Fibroblast of gingiva (primary cell): ENCODE measurements at places on chromosomes 4 and X.

GRCh38 chrX:118807151-118808017 is 16.2 kb upstream of the ZCCHC12 start:
- DNase-seq: peak; percentile 27

- DNase-seq: no peak
These were observed 213.3 kb downstream of the GLUD2 start for GRCh38 chrX:121260596-121261240.

- peak; percentile 58 for DNase-seq
These were observed 744.5 kb upstream of the FAM241A start for GRCh38 chr4:111400741-111401140.

GRCh38 chrX:10117864-10118377 is 38.9 kb upstream of the CLCN4 start:
- no peak for DNase-seq

DNA sequence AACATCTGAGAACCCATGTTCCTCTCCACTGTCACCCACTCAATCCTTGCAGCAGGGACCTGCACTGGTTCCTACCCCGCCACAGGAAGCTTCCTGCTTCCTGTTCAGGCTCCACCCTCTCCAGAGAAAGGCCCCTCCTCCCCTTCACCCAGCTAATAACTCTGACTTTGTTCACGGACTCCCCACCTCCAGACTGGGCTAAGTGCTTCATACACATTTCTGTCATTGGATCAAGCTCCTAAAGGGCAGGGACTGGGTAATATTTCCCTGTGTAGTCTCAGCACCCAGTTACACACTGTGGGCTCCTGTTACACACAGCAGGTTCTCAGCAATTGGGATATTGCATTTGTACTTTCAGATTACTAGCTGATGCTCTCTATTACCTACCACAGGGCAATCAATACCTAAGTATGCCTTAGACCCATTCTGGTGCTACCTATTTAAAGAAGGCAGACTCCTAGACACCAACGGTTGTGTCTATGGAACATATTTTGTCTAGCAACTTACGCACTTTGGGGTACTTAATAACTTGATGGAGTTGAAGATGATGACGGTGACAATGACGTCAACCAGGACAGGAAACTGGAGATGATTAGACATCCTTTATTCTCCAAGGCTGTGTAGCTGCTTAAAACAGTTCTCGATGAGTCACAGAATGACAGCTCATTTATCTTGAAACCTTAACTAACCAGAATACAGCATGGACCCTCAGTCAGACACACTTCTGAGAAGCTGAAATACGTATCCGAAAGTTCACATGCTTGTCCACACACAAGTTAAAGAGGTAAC is 58.1 kb downstream of the MAML3 start:
- peak; percentile 63 for DNase-seq

DNA sequence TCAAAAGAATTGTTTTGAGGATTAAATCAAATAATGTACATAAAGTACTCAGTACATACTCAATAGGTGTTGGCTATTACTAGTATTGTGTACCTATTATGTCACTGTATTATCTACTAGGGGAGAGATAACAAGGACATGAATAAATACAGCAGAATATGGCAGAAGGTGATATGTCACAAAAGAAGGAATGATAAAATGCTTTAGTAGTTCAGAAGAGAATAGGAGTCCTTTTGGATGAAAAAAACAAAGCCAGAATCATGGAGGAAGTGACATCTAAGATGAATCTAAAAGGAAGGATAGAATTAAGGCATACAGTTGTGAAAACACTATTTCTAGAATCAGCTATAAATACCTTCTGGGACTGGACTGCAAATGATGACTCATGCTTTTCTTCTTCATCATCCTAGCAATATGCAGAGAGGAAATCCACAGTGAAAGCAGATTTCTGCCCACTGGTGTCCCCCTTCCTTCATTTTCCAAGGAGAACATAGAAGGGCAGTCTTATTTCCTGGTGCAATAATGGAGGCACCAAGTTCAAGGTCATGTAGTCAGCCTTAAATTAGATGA is 98.7 kb downstream of the GLUD2 start:
- DNase-seq: peak; percentile 10

GRCh38 chr4:72376901-72377300 is 192.1 kb downstream of the ADAMTS3 start:
- DNase-seq: peak; percentile 54

DNA sequence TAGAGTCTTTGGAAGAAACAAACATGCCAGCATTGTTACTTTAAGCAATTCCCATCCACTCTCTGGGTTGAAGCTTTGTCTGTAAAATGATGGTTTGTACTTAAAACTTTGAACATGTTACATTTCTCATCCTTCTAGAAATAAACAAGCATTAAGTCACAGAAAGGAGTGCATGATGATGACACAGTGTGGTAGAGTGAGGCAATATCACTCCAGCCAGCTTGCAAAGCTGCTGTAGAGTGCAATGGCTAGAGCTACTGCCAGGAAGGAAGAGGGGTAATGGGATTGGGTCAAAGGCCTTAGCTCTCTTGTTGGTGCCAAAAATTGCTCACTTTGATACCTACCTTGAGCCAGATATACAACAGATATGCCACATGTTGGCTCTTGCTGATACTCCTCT is 12.3 kb upstream of the ENOX2 start:
- peak; percentile 34 for DNase-seq

DNA sequence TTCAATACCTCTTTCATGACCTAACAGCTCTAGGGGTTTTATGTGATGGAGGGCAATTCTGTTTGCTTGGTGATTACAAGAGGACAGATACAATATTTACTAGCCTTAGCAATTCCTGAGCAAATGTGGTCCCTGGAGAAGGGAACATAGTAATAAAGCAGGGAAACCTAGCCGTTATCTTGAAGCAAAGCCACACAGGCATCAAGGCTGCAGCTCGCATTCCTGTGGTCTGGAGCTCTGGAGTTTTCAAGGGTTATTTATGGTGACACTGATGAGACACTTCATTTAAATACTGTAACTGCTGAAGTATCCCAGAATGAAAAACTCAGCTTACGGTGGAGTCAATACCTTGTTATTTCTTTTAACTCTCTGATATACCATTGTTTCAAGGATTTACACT is 66.8 kb downstream of the AFF2 start:
- DNase-seq: no peak

GRCh38 chr4:37627263-37627662 is 58.9 kb downstream of the RELL1 start:
- no peak for DNase-seq

DNA sequence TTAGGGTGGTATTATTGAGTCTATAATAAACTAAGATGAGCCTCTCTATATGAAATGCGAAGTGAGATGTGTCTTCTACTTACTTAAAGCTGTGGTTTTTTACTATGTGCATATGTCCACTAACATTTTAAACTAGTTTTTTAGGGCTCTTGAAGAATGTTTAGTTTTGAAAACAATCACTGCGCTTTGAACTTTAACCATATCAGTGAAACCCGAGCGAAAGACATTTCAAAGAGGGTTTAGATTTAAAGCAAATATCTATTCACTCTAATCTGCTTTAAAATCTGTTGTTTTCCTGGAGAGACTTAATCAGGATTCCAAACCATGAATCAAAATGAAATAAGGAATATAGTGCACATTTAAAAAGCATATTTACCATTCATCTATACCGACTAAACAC is 24.8 kb upstream of the SLC7A11 start:
- no peak for DNase-seq

DNA sequence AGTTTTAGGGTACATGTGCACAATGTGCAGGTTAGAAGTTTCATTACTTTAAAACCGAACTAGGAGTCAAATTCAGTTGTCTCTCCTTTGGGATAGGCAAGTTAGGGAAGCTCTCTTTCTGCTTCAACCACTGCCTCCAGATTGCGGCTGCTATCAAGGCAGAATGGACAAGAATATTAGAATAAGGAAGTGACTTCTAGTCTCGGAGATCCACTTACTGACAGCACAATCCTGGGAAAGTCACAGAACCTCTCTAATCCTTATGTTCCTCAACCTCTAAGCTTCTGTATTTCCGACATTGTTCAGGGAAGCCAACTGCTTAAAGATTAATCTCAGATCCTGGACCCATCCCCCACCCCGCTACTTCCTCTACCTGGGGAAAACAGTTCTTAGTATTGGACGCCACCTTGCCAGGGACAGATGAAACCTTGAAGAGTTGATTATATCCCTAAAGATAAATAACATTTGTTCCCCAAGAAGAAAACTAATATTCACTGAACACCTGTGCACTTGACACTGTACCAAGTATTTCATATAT is 2.1 kb downstream of the NUP62CL start:
- no peak for DNase-seq

- no peak for DNase-seq
These were observed 18.7 kb upstream of the CXCL13 start for GRCh38 chr4:77586951-77587383.

DNA sequence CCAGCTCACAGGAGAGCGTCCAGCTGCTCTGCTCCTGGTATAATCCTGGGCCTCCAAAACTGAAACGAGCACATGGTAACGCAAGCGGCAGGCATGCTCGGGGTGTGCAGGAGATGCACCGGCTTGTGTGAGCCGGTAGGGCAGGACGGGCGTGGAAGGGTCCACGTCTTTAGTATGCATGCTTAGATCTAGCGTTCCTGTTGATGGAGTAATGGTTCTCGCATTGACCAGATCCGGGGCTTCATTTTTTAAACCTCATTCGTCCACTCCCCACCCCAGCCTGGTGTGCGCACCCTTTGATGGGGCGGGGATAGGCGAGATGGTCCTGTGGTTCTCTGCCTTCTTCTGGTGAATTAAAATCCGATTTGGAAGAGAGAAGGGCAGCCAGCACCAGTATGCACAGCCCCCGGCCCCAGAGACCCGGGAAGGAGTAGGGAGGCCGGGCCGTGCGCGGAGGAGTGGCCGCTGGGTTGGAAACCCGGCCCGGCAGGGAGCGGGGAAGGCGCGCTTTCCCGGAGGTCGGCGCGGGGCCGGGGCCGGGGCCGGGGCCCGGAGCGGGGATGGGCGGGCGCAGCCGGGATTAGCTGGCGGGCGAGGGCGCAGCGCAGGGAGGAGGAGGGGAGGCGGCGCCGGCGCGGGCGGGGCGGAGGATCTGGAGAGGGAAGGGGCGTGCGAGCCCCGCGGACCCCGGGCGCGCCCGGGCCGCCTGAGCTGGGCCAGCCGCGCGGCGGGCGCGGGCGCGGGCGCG is 39.9 kb downstream of the FAM149A start:
- peak; percentile 20 for DNase-seq

DNA sequence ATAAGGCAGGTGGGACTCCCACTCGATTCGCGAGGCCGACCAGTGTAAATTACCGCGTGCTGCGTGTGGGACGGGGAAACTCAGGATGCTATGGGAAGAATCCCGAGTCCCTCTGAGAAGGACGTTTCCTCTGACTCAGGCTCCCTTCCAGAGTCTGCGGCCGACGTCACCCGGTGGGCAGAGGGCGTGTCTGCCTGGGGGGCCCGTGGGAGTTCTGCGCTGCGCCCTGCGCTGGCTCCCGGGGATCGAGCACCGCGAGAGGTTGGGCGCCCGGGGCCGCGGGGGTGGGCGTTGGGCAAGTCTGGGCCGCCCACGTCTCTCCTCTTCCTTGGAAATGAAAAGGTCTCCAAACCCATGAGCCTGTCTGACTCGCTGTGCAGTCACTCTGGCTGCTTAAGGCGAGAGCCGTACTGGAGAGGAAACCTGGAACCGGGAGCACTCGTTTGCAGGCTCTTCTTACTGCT is 568 bp downstream of the NIPAL1 start:
- peak; percentile 11 for DNase-seq

DNA sequence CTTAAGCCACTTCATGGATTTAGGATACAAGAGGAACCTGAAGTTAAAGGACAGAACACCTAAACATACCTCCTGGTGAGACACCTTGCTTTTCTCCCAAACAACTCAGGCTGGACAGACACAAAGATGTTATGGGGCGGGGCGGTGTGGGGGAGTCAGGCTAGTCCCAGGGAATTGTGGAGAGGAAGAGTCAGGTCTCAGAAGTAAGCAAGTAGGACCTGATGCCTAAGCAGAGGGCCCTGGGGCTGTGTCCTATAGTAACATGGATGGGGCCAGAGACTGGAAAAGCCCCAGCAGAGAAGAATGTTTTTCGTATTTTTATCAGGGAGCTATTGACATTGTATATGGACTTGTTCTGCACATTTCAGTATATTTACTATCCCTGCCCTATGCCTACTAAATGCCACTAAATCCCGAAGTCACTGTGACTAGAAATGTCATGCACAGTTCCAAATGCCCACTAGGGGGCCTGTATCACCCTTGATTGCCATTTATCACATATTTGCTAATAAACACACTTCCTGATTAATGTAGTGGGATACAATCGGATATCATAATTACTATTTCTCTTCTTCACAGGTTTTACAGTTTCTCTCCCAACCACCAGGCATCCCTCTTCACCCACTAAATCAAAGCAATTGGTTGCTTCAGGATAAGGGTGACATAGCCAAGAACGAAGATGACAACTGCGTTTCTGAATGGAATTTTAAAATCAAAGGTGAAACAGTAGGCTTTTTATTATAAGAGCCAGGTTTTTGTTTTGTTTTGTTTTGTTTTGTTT is 23.8 kb upstream of the ARHGAP10 start:
- DNase-seq: peak; percentile 37

DNA sequence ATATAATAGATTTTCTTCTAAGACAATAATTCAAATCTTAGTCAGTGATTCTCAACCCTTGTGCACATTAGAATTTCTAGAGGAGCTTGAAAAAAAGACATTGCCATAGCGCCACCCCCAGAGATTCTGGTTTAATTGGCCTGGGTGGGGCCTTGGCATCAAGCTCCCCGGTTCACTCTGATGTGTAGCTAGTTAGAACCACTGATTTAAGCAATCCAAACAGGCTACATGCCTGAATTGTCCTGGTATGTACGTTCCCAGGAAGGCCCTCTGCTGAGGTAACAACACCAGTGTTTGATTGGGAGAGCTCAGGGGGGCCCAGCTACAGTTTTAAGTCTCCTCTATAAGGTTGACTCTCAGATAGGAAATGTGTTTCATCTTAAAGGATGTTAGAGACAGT is 1.3 kb upstream of the ATP10D start:
- DNase-seq: no peak

- DNase-seq: no peak
These were observed 70.9 kb downstream of the MAGEB5 start for GRCh38 chrX:26286836-26287235.

DNA sequence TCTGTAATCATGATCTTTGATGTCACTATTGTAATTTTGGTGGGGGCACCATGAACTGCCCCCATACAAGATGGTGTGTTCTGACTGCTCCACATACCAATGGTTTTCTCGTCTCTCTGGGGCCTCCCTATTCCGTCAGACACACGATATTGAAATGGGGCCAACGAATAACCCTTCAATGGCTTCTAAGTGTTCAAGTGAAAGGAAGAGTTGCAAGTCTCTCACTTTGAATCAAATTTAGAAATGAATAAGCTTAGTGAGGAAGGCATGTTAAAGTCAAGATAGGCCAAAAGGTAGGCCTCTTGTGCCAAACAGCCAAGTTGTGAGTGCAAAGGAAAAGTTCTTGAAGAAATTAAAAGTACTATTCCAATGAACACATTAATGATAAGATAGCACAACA is 205.4 kb downstream of the SPRY1 start:
- DNase-seq: no peak

GRCh38 chrX:50393902-50394301 is 76.7 kb downstream of the DGKK start:
- no peak for DNase-seq

DNA sequence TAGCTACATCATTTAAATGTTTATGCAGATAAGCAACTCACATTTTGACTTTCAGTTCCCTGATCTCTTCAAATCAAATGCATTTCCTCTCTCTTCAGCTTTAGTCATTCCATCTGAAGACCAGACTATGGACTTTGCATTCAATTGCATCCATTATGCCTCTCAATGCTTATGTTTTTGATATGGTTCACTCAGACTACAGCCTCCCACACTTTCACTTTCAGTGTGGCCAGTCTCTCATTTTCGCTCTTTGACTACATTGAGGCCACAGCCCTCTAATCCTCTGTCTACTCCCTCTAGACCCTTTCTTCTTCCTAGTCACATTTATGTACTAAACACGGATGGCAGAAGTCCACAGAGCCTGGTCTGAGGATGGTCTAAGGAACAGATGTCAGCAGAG is 24.5 kb upstream of the VEGFC start:
- no peak for DNase-seq
